ENCODE measurements at places on chromosomes 5 and 9.

DNA sequence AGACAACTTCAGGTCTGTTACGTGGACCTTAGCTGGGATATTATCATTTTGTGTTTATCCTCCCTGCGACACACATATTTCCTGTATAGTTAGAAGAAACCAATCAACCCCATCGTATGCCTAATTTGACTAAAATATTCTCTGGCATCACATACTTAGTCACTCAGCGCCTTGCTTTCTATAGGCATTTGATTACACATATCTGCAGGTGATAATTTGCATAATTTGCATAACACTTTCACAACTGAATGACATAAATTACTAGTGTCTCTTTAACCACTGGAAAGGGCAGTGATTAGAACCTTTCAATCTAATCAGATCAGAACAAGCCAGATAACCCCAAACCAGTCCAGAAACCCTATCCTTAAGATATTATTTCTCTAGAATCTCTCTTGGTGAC, 390.2 kb downstream of the TLR4 start:
- DNase-seq: no peak

DNA sequence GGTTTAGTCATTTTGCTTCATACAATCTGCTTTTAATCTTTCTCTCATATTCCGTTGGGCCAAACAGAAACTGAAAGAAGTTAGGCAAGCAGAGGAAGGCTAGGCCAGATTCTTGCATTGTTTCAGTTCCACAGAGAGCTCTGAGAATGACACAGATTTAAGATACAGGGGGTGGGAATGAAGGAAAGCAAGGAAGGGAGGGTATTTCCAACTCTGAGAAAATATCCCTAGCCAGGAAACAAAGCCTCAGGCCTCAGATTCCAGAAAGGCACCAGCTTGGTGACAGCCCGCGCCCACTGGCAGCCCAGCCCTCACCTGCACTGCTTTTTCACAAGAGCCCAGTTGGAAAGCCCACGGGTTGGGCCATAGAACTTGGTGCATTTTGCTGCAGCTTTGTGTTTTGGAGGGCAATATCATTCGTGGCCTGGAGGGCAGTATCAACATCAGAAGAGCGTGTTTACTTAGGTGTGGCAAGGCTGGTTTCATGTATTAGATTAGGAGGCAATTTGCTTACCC, 63.5 kb downstream of the ENC1 start:
- DNase-seq: peak; percentile 63

- DNase-seq: peak; percentile 76
Measured at GRCh38 chr9:69307446-69308205, 17.4 kb upstream of the ENTREP1 start.

DNA sequence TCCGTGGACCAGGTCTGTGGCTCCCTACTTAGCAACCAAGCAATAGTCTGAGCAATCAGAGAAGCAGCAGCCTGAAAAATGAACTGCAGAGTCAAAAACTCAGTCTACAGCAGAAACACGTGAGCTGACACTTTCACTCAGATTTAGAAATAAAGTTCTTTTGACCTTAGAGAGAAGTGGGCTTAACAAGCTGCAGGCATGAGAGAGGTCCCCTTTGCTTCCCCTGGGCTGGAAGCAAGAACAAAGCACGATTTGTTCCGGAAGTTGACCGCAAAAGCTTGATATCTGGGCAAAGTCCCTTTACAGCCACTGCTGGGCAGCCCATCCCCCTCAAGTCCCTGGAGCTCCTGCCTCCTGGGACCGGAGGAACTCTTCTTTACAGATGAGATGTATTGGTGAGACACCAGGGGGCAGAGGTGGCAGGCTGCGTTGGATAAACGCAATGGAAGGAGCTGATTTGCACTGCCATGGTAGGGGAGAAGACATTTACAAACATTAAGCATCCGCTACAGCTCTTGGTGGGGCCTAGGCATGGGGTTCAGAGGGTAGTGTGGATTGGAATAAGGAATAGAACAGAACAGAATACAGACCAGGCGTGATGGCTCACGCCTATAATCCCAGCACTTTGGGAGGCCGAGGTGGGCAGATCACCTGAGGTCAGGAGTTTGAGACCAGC, 5.8 kb upstream of the SOWAHA start:
- peak; percentile 41 for DNase-seq

- peak; percentile 73 for DNase-seq
Measured at GRCh38 chr5:171342362-171343111, 33.5 kb downstream of the TLX3 start.

DNA sequence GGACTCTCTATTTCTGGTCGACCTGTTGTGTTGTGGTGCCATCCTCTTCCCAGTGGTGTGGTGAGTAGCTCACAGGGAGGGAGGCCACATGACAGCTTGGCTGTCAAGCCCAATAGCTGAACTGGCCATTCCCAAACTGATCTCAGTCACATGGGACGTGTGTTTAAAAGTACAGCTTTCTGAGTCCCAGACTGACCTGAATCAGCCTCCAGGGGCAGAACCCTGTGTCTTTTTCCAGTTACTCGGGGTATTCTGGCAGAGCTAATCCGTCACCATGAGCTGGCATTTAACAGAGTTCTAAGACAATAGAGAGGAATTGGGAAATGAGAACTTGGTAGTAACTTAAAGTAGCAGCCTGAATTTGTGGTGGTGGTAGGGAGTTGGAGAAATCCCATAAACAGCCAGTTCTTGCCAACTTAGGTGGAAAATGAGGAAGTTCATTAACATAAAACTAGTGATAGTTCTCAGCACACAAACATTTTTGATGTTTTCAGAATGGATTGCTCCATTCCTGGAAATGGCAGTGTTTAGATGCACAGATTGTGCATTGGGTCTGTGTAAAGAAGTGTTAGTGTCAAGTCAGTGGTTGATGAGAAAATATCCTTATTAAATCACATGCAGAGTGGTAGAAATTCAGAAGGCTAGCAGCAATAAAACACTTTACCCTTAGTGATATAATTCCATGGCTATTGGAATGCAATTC, 50.9 kb downstream of the GPR107 start:
- no peak for DNase-seq

GRCh38 chr9:135088979-135089847, 1.7 kb downstream of the OLFM1 start:
- DNase-seq: no peak

DNA sequence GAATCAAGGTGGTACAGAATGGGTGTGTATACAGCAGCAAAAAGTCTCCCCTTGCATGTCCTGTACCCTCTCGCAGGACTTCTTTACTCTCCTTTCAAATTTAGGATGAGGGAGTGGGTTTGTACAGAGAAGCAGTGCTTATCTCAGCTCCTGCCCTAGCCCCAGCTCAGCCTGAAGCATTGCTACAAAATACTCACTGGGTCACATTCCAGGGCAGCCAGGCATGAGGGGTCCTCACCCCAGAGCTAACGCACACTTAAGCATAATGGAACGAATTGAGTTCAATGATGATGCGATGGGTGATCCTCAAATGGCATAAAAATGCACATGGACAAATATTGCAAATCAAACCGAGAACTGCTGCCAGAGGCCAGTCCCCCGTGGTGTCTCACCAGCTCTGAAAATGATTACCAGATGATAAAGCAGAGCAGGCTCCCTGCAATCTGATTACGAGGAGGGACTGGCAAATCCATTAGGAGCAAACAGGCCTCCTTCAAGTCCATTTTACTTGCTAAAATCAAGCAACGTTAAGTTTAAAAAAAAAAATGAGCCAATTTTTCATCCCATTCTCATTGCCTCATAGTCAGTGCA, 231.6 kb upstream of the TAS2R1 start:
- DNase-seq: peak; percentile 9

GRCh38 chr5:107774316-107774715, 103.6 kb upstream of the EFNA5 start:
- DNase-seq: no peak

DNA sequence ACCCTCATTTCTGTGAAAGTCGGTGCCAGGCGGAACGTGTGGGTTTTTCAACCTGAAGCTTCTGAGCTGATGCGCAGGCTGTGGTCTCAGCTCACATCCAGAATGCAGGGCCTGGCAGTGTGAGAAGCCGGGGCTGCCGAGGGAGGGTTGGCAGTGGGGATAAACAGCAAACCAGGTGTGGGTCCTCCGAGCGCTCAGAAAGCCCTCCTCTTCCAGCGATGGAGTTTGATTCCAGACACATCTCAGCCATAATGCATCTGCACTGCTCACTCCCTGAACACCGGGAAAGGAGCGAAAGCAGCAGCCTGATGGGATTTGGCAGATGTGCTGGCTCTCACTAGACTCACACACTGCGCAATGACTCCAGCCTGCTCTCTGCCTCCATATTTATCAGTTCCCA, 280.1 kb downstream of the HSPA4 start:
- DNase-seq: no peak

DNA sequence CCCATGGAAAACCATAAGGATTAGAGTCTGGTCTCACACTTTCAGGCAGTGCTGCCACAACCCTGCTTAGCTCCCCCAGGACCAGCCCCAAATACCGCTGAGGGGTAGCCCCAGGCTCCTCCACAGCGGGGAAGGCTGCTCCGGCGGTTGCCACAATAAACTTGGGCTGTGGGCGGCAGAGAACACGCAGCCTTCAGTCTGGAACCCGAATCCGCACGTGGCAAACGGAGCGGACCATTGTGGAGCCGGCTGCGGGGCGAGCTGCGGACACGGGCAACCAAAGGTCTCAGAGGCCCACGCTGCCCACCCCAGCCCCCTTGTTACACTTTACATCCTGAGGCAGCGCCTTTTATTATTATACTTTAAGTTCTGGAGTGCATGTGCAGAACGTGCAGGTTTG, 37.3 kb upstream of the C9orf72 start:
- DNase-seq: no peak

GRCh38 chr9:91160181-91160580, 201.5 kb downstream of the AUH start:
- DNase-seq: no peak

DNA sequence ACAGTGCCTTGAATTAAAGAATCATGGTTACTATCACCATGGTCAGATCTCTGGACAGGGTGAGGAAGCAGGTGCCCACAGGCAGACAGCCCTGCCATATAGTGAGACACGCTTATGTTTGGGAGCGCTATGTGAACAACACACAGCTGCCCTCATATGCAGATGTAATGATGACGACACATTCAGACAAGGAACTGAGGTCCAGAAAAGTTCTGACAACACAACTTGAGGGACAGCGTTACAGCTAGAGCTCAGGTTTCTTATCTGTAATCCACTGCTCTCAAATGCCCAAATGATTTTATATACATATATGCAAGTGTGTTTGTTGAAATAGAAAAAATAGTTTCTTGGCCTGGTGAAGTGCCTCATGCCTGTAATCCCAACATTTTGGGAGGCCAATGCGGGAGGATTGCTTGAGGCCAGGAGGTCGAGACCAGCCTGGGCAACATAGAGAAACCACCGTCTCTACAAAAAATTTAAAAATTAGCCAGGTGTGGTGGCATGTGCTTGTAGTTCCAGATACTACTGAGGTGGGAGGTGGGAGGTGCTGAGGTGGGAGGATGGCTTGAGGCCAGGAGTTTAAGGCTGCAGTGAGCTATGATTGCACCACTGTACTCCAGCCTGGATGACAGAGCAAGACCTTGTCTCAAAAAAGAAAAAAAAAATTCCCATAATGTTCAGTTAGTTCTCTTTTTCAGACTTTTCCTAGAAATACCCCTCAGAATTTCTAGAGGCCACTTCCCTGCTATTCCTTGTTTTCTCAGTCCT, 423.2 kb downstream of the RAB3C start:
- no peak for DNase-seq

DNA sequence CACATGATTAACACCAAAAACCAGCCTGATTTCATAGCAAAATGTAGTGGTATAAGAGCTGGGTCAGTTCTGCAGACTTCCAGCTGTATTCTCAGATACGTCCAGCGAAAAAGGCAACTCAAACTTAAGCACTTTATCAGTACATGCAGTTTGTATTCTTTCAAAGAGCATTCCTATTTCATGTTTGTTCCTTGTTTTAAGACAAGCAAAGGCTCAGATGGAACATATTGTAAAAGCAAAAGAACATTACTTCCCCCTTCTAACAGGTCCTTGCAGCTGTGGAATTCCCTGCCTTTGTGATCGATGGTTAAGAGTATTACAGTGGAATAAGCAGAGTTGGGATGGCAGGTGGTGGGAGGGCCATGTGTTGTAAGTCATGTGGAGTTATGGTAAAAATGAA, 86.3 kb upstream of the GRHPR start:
- DNase-seq: no peak

DNA sequence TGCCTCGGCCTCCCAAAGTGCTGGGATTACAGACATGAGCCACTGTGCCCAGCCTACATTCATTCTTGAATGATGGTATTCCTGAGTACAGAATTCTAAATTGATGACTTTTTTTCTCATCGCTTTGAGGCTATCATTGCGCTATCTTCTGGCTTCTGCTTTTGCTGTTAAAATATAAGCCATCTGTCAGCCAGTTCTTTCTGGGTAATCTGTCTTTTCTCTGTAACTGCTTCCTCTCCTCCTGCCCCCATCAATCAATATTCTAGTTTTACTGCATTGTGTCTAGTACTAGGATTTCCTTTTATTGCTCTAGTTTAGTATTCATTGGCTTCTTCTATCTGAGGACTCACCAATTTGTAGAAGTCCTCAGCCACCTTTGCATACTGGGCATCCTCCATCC, 89.0 kb downstream of the PLPP1 start:
- no peak for DNase-seq

Data from cardiac muscle cell (in vitro differentiated cells and primary cell).